ENCODE measurements at places on chromosomes 3 and 15. TPM values are rescaled to one million over a fixed set of nuclear protein-coding genes. Genes with fewer than 3 reads are reported as not detected.

DNA sequence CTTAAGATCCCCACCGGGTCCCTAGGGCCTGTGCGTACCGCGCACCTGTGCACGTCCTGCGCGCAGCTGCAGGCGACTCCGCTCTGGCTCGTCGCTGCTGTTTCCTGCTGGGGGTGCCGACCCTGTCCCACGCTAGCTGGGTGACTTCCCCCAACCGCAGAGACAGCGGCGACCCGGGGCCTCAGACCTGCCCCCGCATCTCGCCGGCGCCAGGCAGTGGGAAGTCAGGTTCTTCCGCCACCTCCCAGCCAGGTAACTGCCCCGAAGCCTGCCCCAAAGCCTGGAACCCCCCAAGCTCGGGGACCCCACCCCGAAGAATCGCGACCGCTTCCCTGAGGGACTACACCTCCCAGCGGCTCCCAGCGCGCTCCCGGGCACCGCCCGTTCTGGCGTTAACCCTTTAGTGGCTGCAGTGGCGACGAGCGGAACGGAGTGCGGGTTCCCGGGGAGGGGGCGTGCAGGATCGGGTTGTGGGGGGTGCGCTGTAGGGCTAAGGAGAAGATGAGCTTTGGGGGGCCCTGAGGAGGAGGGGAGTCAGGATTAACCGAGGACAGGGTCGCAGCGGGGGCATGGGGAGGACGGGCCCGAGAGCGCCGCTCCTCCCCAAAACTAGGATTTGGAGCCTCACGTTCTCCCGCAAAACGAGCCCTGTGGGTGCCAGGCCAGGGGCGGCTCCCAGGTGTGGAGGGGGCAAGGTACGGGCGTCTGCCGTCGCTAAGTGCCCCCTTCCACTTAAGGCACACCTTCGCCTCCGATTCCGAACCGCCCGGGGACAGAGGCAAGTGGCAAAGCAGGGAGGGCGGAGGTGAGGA lies 589 bp downstream of the NEIL1 start:
- peak; percentile 65 for DNase-seq

DNA sequence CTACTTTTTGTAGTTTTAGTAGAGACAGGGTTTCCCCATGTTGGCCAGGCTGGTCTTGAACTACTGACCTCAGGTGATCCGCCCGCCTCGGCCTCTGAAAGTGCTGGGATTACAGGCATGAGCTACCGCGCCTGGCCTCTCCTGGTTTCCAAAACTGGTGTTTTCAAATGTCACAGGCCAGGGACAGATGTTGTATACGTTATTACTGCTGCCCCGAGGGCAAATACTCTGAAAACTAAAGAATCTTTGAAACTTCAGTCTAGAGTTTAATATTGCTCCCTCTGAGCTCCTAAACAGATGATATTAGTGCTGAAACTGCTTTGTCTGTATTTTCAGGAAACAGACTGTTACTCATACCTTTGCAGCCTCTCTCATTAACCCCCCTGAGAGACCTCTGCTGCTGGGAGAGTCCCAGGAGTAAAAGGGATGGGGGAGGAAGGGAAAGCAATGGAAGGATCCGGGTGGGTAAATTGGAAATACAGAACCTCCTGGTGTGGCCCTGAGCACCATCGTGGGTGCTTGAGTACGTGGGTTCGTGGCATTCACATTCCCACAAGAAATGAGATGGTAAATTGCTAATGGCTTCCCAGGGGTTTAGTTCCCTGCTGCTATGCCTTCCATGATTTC lies 96.3 kb upstream of the IGF1R start:
- DNase-seq: no peak

- no peak for DNase-seq
Observed at GRCh38 chr15:83092309-83092976, 15.0 kb upstream of the TM6SF1 start.

CCR3 gene
- 0.64 TPM for total RNA-seq

IRAK2 gene
- total RNA-seq: 3.8 TPM

CCNL1 gene
- 108 TPM for total RNA-seq

- DNase-seq: no peak
Observed at GRCh38 chr3:32460031-32460749, 42.5 kb downstream of the CMTM6 start.

DNA sequence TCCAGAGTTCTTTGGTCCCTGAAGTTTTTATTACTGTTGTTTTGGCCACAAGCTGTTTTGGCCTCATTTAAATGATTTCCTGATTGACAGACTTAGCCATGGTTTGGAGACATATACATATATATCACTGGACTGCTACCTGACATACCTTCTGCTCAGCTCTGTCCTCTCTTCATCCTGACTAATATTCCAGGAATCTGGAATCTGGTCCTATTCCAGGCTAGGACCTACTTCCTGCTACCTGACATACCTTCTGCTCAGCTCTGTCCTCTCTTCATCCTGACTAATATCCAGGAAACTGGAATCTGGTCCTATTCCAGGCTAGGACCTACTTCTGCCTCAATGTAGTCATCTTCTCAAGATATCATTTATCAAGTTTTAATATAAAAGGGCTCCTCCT lies 724.4 kb upstream of the ROBO1 start:
- no peak for DNase-seq

PLSCR5 gene
- not detected for total RNA-seq

HGD gene
- 102 TPM for total RNA-seq

DNA sequence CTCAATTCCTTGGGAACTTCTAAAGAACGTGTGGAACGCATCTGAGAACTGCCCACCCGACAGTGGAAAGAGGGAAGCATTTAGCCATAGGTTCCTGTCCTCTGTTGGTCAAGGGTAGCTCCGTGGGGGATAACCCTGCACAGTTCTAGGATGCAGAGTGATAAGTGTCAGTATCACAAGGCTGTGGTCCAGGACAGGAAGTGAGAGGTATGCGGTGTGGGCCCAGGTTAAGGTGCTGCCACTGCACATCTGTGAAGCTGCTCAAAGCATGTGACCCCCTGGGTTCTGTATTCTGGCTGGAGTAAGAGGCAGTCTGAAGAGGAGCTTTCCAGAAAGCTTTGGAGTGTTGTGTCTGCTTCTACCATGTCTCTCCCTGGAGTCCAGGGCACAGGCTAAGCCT lies 51.7 kb upstream of the HES1 start:
- no peak for DNase-seq

DNA sequence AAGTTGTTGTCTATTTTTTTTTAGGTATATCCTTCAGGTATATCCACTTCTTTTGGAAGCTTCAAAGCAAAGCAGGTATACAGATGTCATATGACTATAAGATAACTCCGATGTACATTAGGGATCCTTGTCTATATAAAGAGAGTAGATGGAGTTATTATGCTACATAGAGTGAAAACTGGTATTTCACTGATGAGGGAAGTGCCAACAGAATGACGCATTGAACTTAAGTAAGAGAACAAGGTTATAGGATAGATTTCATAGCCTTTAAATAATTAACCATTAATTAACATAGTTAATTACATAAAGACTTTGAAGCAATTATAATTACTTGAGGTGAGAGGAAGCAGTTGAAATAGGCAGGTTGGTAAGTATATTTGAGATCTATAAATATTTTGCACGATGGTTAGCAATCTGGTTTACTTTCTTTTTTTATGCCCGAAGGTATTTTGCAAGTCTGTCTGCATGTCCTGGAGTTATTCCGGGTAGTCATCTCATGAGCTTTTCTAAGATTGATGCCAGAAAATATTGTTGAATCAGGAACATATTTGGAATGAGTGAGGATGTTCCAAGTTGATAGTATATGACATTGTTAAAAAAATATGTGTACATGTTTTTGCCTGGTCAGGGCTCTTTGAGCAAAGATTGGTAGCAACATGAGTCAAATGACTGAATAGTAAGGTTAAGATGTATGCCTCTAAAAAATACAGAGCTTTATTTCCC lies 299.5 kb upstream of the KCNMB2 start:
- no peak for DNase-seq

DNA sequence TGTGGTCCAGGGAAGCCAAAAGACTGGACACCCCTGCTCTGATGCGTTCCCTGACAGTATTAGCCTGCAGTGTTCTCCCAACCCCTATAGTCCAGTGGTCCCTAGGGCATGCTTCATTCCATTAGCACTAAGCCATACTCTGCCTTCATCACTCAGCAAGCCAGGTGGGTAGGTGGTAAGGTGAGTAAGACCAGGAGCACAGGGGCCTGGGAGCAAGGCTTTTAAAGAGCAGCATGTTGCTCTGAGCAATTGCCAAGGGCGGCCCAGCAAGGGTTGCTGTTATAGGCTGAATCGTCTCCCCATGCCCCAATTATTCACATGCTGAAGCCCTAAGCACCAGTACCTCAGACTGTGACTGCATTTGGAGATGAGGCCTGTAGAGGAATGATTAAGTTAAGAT lies 11.0 kb downstream of the CXCR6 start:
- no peak for DNase-seq

DNA sequence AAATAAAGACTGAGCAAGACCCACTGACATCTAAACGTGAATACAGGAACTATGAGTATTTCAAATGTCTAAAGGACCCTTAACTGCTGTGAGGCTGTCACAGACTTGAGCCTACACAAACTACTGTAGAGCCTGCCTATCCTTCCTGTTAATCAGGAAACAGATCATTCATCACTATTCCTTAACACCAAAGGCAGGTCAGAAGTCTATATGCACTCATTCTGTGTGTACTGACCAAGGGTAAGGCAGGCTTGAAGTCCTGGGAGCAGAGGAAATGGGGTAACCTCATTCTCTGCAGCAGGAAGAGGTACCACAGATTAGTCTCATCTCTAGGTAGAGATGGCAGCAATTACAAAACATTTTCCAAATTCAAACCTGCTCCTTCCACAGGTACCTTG lies 30.7 kb downstream of the NPTN start:
- DNase-seq: no peak

GRCh38 chr15:63408524-63408923 lies 26.9 kb upstream of the CA12 start:
- DNase-seq: no peak

GRCh38 chr3:151204530-151205402 lies 1.8 kb upstream of the GPR171 start:
- no peak for DNase-seq

DNA sequence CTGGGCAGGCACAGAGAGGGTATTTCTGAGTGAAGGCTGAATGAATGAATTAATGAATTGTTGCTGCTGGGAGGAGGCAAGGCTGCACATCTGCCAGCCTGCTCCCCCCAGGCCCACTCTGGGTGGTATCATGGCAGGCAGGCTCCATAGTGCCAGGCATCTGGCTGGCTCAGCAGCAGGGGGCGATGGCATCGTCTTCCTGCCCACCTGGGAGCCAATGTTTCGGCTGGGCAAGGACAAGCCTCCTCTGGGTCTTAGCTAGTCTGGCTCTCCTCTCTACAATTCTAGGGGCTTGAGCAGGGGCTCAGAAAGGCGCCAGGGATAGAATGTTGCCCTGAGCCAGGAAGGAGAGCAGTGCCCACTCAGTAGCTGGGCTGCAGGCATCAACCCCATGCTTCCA lies 1.7 kb upstream of the TLR9 start:
- DNase-seq: no peak

- no peak for DNase-seq
Observed at GRCh38 chr15:35603856-35604255, 57.9 kb upstream of the DPH6 start.

- DNase-seq: no peak
Observed at GRCh38 chr3:42652611-42653302, 740 bp upstream of the ZBTB47 start.

FOXB1 gene
- total RNA-seq: not detected

DNA sequence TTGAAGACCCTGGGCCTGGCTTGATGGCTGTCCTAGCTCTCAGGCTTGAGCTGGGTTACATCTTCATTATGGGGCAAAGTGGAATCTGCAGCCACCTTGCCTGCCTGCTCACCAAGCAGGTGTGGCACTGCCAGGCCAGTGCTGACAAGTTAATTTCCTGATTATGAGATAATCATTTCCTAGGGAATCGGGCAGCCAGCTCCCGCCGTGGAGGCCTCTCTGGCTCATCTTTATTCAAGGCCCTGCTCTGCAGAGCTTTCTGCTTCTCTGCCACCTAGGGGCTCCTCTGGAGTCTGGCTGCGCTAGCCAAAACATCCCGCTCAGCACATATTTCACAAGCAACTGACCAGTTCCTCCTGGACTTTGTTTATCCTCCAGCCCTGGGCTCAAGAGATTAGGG lies 9.9 kb downstream of the LOXL1 start:
- no peak for DNase-seq

CNTN4 gene
- 51.3 TPM for total RNA-seq

PRSS50 gene
- not detected for total RNA-seq

DNA sequence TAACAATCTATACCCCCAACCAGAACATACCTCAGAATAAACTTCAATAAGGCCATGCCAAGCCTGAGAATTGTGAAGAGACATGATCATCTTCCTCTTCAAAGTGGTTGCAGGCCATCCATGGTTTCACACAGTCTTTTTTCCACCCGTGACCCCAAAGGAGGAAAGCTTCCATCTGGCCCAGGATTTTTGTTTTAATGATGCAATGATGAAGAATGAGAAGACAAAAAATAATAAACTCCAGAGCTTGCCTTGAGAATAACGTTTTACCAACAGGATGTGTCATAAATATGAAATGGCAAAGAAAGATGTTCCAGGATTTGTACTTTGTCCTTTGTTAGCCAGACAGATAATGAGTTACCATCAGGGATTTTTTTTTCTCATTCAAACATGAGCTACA lies 201.9 kb downstream of the WNT5A start:
- DNase-seq: no peak

- DNase-seq: peak; percentile 76
Observed at GRCh38 chr15:88897456-88898194, 2.3 kb upstream of the HAPLN3 start.

DNA sequence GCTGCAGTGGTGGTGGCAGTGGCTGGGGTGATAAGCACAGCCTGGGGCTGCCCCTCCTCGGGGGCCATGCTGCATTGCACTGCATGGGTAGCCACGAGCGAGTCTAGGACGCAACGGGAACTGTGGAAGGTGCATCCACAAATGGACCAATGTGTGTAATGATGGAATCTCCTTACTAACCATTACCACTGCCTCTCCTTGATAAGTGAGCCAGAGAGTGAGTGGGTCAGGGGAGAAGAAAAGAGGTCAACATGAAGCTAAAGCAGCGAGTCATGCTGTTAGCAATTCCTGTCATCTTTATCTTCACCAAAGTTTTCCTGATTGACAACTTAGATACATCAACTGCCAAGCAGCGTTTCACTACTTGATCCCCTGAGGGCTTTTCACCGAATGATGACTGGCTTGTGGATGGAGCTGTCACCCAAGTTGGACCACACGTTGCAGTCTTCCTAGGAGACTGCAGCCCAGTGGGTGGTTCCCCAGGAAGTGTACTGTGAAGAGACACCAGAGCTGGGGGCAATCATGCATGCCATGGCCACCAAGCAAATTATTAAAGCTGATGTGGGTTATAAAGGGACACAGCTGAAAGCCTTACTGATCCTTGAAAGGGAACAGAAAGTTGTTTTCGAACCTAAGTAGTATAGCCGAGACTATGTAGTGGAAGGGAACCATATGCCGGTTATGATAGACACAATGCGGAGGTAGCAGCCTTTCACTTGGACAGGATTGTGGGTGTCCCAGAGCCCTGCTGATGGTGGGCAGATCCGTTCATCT lies 20.6 kb downstream of the SAMD7 start:
- no peak for DNase-seq

- no peak for DNase-seq
Observed at GRCh38 chr3:39108200-39108710, 775 bp downstream of the TTC21A start.

- no peak for DNase-seq
Observed at GRCh38 chr15:96054621-96055020, 275.9 kb upstream of the NR2F2 start.
